ENCODE measurements at places on chromosomes 4 and X.
A peak's percentile ranks its signal among the peaks of the same experiment; 100 is the strongest.

- no peak for DNase-seq
Measured at GRCh38 chrX:134717698-134718097, 59.4 kb upstream of the PLAC1 start.

DNA sequence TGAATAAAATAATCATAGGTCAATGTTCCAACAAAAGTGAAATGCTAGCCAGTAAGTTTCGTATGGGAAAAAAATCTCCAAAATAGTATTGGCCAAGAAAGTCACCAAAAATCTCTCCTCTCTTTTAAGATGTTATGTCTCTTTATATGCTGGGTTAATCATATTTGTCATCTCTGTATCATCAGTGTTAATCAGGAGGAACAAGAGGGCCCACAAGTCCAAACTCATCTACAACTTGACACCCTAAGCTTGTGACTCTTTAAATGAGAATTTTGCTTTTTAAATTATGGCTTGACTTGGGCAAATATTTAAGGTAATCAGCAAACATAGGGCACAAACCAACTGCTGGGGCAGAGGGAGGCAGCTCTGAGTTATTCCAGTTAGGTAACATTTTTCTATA is 75.5 kb downstream of the AMMECR1 start:
- DNase-seq: no peak

DNA sequence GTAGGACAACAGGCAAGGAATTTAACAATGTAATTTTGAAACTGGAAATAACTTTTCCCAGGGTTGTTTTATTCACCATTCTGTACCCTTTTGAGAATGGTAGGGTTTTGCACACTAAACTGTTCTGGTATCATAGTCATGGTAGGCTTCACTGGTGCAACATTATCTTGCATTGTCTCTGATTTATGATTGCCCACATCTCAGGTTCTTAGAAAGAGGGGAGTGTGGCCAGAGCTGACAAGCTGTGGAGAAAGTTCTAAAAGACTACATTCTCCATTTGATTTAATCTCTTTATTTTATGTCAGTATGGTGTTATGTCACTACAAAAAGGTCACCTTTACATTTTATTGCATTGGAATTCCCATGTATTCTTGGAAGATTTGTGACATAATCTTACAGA is 447.3 kb downstream of the GRIA2 start:
- peak; percentile 25 for DNase-seq

- no peak for DNase-seq
Measured at GRCh38 chrX:275967-276580, 5.1 kb upstream of the PLCXD1 start.

DNA sequence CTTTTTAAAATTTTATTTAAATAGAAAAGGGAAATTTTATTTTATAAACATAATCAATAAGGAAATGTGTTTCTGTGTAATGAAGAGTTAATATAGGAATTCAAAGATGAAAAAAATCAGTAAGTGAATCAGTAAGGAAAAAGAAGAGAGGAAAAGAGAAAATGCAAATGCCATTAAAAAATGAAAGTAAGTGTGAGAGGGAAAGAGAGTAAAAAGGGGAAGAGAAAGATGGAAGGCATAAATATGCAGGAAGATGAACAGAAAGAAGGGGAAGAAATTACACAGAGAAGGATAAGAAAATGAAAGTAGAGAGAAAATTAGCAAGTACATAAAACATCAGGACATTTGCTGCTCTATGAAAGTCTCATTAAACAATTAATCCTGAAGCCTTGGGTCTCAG is 349.9 kb downstream of the FSTL5 start:
- DNase-seq: no peak

Measured in renal cortex interstitium (tissue), 15 donors.